ENCODE measurements at places on chromosomes 3 and 15.

DNA sequence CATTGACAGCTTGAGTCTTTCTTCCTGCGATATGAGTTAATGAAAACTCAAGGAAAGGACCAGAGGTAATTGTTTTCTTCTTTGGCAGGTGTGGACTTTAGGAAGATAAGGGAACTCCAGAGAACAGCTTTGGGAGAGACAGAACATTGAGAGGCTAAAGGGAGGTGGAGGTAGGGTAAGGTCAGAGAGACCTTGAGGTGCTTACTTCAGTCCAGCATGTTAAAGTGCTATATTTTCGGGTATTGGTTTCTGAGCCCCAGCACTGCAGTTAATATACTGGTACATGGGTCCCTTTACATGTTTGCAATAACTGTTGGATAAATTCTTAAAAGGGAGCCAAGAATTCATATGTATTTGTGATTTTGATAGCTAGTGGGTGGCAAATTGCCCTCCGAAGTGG, 322.1 kb downstream of the THSD4 start:
- DNase-seq = no peak

- no peak for DNase-seq
Observed at GRCh38 chr3:164450276-164450905, 627.9 kb downstream of the SI start.

DNA sequence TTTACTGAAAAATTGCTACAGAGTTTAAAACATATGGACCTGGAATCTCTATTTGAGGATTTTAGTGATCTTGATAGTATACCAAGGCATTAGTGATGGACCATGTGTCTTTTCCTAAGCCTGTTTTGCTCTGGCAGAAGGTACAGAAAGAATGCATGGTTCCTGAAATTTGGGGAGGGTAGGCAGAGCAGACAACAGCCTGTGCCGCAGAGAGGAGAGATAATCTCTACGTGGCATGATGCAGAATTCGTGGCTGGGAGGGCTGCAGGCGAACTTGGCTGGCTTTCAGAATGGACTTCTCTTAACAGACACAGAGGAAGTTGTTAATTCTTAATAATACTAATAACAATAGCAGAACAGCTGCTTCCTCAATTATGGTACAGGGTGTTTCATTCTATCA, 137.5 kb upstream of the FOXB1 start:
- no peak for DNase-seq

DNA sequence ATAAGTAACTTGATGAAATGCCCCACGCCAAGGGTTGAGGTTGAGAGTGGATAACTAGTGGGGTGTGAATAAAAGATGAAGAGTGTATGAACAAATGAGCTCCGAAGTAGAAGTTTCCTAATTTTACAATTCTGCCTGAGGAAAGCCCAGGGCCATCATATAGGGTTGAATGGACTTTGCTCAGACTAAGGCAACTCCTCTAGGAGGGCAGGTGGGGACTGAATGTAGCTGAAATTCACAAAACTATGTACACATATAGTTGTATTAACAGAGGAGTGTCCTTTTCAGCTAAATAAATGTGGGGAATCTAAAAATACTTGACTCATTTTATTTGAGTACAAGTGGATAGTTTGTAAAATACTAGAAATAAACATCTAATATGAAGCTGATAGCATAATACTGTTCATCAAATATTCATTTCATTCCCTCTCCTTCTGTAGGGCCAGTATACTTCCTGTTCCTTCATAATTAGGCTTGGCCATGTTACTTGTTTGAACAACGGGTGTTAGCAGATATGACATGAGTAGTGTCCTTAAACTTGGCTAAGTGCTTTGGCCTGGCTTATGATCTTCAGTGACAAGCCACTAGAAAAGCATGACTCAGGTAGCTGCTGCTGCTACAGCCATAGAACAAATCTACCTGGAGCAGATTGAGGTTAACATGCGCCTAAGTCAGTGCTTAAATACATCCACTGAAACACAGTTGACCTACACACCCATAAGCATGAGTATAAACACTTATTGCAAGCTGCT, 26.5 kb downstream of the PLSCR1 start:
- DNase-seq = no peak

DNA sequence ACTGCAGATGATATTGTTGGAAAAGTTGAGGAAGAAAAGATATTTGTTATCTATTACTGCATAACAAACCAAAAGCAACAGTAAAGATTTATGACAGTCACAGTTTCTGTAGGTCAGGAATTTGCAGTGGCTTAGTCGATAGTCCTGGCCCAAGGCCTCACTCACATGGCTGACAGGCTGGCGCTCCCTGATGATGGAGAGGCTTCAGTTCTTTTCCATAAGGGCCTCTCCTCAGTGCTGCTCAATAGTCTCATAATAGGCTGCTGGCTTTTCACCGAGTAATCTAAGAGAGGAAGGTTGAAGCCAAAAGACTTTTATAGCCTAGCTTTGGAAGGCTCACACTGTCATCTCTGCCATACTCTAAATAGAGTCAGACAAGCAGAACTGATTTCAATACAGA, 17.7 kb downstream of the IREB2 start:
- DNase-seq = peak; percentile 10

GRCh38 chr3:174810254-174810653, 48.9 kb upstream of the NAALADL2 start:
- DNase-seq = peak; percentile 51

DNA sequence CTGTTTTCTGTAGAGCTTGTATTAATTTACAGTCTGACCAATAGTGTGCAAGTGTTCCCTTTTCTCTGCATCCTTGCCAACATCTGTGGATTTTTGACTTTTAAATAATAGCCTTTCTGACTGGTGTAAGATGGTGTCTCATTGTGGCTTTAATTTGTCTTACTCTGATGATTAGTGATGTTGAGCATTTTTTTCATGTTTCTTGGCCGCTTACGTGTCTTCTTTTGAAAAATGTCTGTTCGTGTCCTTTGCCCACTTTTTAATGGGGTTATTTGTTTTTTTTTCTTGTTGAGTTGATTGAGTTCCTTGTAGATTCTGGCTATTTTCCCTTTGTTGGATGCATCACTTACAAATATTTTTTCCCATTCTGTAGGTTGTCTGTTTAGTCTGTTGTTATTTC, 7.6 kb upstream of the ACOX2 start:
- no peak for DNase-seq

- no peak for DNase-seq
Observed at GRCh38 chr3:185764163-185764979, 60.5 kb downstream of the IGF2BP2 start.

DNA sequence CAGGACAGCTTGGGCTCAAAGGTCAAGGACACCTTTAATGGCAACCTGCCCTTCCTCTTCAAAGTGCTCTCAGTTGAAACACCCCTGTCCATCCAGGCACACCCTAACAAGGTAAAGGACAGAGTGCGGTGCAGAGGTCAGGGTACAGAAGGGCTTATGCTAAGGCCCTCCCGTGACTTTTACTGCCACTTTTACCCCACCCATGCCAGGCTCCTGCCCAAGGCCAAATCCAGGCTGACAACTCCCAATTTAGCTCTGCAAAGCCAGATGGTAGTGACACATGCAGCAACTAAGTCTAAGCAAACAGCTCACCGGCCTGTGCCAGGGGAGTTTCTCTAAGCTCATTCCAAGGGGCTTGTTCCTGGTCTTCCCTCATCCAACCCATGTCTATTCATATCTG, 1.6 kb downstream of the MPI start:
- no peak for DNase-seq

DNA sequence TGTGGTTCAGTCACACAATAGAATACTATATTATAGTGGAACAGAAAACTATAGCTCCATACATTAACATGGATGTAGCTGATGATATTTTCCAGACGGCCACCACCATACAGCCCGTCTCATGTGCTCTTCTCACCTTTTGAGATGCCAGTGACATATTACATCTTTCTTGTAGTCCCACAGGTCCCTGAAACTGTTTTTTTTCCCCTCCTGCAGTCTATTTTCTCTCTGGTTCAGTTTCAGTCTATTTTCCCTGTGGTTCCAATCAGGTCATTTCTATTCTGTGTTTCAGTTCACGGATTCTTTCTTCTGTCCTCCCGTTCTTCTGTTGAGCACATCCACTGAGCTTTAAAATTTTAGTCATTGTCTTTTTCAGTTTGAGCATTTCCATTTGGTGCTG, 72.2 kb downstream of the PPCDC start:
- no peak for DNase-seq

GRCh38 chr3:4985330-4986174, 6.3 kb downstream of the BHLHE40 start:
- no peak for DNase-seq
